ENCODE measurements at places on chromosomes 1 and 21.

DNA sequence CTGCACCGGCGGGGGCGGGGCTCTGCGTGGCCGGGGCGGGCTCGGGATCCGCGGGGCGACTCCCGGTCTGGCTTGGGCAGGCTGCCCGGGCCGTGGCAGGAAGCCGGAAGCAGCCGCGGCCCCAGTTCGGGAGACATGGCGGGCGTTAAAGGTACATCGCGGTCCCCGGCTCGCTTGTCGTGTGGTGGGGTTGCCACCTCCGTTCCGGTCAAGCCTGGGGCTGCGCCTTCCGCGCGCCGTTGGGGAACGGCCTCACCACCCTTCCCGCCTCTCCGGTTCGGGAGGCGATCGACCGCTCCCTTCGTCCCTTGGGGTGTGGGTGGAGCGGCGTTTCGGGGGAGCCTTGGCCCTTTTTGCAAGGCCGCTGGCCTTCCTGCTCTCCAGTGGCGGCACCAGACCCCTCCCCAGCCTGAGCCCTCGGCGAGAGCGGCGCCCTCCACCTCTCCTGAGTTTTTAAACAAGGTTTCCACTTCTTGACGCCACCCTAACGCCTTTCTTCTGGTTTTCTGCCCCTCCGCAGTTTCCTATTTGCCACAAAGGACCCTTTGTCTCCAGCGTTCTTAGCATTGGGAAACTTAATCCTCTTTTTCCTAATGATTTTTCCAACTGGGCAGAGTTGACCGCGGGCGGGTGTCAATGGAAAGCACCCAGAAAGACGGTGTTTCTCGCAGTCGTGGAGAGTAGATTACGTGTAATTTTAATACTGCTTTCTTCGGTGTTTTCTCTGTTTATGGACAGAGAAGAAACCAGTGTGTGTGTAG is at the start of the genes LEPR and LEPROT:
TSS of gene LEPR (plus strand) at position 79 of the 761 bp plus-strand sequence. CDS start 144,898 bp downstream, outside the sequence.
TSS of gene LEPROT (plus strand) at position 79 of the 761 bp plus-strand sequence. CDS start at position 136, 57 bp downstream.
- no peak for DNase-seq

GRCh38 chr1:23791516-23792047 is 637 bp downstream of the LYPLA2 start:
- DNase-seq, result no peak

DNA sequence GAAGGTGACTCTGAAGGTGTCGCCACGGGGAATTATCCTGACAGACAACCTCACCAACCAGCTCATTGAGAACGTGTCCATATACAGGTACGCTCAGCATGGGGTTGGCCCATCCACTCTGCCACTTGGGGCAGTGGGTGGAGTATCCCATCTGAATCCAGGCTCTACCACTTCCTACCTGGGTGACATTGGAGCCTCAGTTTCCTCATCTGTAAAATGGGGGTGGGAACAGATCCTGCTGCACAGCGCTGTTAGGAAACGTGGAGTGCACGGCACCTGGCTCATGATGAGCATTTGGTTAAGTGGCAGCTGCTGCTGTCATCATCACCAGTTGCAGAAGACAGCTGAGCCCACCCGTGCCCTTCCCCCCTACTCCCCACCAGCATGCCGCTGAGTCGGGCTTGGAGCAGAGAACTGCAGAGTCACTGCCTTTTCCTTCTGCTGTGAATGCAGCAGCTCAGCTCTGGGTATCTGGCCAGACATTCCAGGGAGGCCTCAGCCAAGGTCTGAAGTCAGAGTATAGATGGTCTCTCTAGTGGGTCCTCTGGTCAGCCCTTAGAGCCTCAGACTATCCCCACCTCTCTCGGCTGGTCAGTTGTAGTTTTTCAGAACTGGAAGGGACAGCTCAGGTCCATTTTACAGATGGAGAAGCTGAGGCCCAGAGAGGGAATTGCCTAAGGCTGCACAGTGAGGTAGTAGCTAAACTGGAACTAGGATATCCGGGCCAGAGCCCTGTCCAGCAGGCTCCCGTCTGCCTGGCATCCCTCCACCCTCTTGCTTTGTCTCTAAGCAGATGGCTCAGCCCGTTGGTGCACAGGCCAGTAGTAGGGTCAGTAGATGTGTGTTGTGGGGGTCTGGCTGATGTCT is 11.7 kb downstream of the LDLRAP1 start:
- DNase-seq, result no peak

- no peak for DNase-seq
Measured at GRCh38 chr1:15764890-15765289, 6.3 kb downstream of the FBLIM1 start.

DNA sequence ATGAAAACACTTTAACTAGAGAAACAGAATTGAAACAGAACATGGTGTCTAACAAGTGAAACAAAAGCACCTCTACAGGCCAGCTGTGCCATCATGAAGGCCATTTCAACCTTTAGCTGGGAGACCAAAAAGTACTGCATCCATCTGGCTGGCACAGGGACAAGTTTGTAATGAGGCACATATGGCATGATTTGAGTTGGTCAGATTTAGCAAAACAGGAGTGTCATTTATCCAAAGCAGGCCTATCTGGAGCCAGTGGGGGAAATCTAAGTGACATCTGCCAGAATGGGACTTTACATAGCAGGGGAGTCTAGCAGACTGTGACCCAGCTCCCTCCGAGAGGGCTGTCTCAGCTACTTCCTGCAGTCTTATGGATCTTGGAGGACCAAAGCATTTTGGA is 51.9 kb downstream of the DNTTIP2 start:
- no peak for DNase-seq

DNA sequence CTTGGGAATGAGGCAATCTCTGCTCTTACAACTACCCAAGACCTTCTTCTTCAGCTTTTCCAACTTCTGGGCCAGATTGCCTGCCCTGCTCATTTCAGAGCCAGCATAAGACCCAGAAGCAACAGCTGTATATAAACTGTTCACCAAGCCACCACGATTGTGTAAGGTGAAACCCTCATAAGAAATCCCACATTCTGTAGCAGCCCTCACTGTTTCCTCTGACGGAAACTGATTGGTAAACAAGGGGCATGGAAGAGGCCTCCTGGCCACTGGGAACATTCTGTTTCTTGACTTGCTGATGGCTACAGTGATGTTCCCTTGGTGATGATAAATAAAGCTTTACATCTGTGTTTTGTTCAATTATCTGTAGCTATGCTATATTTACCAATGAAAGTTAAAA is 39.7 kb upstream of the EXO1 start:
- DNase-seq, result no peak

- no peak for DNase-seq
Measured at GRCh38 chr1:35453031-35453430, 104.2 kb downstream of the KIAA0319L start.

DNA sequence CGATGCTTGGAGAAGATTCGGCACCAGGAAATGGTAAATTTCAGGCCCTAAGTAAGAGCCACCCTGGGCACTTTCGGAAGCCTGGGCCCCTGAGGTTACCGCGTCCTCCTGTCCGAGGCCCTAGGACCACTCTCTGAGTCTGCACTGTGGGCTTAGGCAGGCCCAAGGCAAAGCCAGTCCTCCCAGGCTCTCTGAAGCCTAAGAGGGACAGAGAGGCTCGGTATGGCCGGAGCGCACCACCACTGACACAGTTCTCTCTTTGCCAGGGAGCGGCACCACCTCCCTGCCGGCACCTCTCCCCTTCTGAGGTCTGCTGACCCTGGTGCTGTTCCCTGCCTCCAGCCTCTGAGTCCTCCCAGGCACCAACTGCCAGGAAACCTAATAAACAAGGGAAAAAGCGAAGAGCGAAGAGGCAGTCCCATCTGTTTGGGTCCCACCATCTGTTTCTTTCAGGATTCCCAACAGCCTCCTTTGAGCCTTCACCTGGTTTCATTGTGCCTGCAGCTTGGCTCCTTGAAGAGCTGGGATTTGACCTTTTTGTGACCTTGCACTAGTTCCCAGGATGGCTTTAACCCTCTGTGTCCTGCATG is 57.7 kb downstream of the VWA5B1 start:
- DNase-seq, result no peak

DNA sequence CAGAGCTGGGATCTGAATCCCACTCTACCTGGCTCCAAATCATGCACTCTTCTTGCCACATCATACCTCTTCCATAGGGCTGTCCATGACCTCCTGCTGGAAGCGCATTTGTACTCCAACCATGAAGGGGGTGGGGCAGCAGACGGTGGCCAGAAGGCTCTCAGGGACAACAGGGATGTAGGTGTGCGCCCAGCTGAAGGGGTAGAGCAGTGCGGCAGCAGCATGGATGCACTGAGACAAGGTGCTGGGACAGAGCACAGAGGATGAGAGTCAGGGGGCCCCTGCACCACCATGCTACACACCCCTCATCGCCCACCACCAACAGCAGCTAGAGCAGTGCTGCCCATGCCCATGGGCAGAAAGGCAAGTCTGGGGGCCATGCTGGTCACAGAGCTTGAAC is 8.4 kb downstream of the DENND2D start:
- no peak for DNase-seq

GRCh38 chr21:35138665-35139381 is 89.7 kb upstream of the RUNX1 start:
- DNase-seq, result no peak

GRCh38 chr1:198649232-198649967 is 10.6 kb downstream of the PTPRC start:
- no peak for DNase-seq

GRCh38 chr1:30735668-30736498 is 12.5 kb upstream of the MATN1 start:
- no peak for DNase-seq

DNA sequence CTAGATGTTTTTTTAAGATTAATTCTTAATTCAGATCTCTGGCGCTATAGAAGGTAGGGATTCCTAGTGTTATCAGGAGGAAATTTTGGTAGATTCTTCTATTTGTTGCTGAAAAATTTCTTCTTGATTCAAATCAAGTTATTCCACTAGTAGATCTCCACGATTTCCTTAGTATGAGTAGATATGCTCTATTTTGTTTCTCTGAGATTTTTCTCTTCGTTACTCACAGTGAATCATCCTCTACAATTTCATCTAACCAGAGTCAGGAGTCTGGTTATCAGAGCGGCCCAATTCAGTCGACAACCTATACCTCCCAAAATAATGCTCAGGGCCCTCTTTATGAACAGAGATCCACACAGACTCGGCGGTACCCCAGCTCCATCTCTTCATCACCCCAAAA is 18.8 kb upstream of the HAX1 start:
- no peak for DNase-seq

DNA sequence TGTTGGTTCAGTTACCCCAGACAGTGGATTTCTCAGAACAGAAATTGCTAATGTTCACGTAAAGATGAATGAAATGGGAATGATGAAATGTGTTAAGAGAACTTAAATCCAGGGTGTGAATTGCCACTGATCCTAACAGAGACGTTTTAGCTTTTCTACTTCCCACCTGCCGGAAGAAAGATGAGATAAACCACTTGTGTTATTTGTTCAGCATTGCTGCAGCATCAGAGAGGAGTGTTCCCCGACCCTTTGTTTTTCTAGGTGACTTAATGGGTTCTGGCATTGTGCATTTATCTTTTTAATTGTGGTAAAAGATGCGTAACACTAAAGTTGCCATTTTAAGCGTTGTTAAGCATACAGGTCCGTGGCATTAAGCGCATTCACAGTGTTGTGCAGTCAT is 122.3 kb downstream of the GALNT2 start:
- no peak for DNase-seq

GRCh38 chr1:214014730-214015129 is 27.0 kb downstream of the PROX1 start:
- no peak for DNase-seq

DNA sequence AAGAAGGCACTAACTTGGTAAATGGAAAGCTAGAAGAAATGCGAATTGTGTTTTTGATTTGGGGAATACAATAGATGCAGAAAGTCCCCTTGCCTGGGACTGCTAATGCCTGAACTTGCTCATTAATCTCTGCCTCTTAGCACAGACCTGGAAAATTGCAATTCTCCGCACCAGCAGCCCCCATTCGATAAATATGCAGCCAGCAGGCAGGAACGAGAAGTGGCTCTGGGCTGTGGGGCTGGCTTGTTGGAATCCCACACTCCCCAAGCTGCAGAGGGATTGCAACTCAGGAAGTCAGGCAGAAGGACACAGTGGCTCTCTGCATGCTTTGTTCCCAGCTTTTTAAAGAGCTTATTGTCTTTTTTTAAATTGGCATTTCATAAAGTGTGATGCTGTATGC is 51.3 kb downstream of the PCP4 start:
- DNase-seq, result no peak

GRCh38 chr21:38725196-38726157 is 80.3 kb upstream of the ETS2 start:
- DNase-seq, result no peak

DNA sequence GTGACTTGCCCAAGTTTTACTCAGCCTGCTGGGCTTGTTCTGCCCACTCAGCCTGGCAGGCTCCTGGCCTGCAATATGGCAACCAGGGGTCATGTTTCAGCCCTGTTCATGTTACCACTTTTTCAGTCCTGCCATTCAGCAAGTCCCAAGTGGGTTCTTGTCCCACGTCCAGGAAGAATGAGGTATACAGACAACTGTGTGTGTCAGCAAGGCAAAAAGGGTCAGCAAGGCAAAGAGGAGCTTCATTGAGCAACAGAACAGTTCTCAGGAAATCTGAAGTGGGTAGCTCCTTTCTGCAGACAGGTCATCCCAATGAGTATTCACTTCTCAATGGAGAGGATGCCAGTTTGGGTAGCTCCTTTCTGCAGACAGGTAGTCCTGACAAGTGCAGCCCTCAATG is 1233.3 kb upstream of the B3GALT2 start:
- DNase-seq, result no peak

- DNase-seq, result no peak
Measured at GRCh38 chr21:38263493-38263892, 6.7 kb downstream of the KCNJ15 start.

- DNase-seq, result no peak
Measured at GRCh38 chr1:201842472-201843027, 13.6 kb downstream of the IPO9 start.
